Fibroblast of lung (primary cell): ENCODE measurements at places on chromosomes 11 and 22. TPM values are rescaled to one million over a fixed set of nuclear protein-coding genes. Genes with fewer than 3 reads are reported as not detected.
A peak's percentile ranks its signal among the peaks of the same experiment; 100 is the strongest.

DNA sequence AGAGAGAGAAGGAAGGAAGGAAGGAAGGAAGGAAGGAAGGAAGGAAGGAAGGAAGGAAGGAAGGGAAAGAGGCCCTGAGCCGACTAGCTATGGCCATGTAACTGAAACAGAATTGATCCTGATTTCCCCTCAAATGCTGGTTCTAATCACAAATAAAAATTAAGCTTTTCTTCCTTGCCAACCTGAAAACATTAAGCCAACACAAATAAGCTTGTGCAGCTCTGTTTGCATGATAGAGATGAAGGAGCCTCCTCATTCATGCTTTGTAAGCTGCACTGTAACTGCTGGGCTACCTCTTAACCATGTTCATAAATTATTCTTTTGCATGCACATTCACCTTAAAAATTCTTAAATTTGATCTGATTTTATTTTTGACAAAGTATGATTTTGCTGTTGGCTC lies 27.7 kb upstream of the APOL5 start:
- H3K4me1 ChIP-seq, result no peaks in the 10 kb centered on the region
- H3K4me3 ChIP-seq, result no peak overlapping the region
- no peaks in the 10 kb centered on the region for H3K36me3 ChIP-seq

DNA sequence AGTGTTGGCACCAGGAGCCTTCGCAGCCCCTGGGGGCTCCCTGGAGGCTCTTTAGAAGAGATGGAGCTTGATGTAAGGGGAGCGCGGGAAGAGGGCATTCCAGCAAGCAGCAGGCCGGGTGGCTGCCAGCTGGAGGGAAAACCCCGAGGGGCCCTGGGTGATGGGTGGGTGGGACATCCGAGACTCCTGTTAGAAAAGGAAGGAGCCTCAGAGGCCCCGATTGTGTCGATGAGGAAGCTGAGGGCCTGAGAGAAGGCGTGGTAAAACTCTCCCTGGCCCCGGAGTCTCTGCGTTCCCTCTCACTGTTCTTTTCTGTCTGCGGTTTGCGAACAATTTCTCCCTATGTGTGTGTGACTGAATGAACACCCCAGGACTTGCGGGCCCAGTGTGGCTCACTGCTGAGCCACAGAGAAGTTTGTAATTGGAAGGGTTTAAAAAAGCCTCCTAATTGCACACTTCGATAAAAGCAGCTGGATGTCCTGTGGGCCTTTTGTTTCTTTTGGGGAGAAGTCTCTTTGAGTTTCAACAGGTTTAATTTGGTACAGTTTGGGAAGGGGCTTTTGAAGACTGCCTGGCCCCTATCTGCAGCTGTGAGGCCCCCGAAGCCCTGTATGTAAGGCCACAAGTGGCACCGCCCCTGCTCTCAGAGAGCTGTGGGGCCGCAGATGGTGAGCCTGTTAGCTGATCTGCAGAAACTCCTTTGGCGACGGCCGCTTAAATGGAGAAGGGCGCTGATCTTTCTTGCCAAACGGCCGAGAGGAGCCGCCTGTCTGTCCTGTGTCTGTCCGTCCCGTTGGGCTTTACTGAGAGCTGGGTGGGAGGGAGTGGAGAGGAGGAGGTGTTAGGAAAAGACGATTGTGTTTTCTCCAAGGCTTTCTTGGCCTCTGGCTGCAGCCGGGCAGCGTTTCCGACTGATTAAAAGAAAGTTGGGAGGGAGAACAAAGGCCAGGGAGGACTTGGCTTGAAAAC lies 2.0 kb downstream of the FBLN1 start:
- H3K27me3 ChIP-seq, result no peaks in the 10 kb centered on the region
- peak; percentile 63 for DNase-seq
- H3K36me3 ChIP-seq, result no peaks in the 10 kb centered on the region
- H3K27ac ChIP-seq, result peak overlapping the region; percentile 31
- H3K4me3 ChIP-seq, result peak overlapping the region; percentile 65

The CLNS1A gene
- 130 and 166 TPM in 2 replicates for total RNA-seq

DNA sequence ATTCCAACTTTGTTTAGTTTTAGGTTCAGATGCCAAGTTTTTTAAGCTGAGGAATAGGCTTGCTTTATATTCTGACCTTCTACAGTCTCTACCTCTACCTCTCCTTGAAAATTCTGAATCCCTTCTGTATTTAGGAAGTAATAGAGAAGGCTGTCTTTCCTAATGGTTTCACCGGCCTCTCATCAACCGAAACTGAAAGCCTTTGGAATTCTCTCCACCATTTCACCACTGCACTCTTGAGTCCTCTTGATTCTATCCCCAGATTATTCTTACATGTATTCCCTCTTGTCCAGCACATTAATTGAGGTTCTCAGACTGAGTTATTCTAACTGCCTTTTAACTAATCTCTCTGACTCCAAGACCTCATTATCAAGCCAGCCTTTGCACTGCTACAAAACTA lies 67.7 kb upstream of the PICALM start:
- no peaks in the 10 kb centered on the region for H3K27me3 ChIP-seq
- no peak for DNase-seq
- no peak overlapping the region for H3K4me3 ChIP-seq
- no peaks in the 10 kb centered on the region for H3K4me1 ChIP-seq
- H3K36me3 ChIP-seq, result no peaks in the 10 kb centered on the region
- H3K27ac ChIP-seq, result no peak overlapping the region

GRCh38 chr11:122691549-122692150 lies 36.1 kb downstream of the UBASH3B start:
- no peaks in the 10 kb centered on the region for H3K36me3 ChIP-seq
- H3K27ac ChIP-seq, result peak overlapping the region; percentile 74
- H3K4me1 ChIP-seq, result peaks cover 7% of the 10 kb centered on the region
- no peak overlapping the region for H3K4me3 ChIP-seq
- no peaks in the 10 kb centered on the region for H3K27me3 ChIP-seq

DNA sequence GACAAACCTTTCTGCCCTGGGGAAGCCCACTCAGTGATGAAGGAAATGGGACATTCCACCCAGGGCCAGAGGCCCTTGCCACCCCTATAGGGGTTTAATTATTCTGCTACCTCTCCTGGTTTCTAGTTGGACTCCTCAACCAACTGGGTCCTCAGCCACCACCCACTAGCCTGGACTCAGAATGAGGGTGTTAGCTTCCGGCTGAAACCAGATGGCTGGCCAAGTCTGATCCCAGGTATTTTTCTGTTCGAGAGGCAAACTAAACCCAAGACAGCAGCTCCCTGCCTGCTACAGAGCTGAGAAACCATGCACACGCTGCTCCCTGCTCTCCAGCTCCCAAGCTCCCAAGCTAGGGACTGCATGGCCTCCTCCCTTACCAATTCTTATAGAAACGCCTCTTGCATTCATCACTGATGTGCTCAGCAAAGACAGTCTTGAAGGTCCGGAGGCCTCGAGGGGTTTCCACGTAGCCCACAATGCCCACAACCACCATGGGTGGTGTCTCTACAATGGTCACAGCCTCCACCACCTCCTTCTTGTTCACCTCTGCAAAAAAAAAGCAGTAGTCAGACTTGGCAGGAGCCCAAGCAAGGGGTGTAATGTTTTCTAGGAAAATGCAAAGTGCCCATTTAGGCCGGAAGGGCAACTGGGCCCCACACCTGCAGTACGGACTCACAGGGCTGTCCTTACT lies 2.2 kb downstream of the RPL3 start:
- H3K27ac ChIP-seq, result peak overlapping the region; percentile 90
- H3K4me3 ChIP-seq, result peak overlapping the region; percentile 70
- DNase-seq, result no peak
- peaks cover 13% of the 10 kb centered on the region for H3K4me1 ChIP-seq
- H3K36me3 ChIP-seq, result peaks cover 47% of the 10 kb centered on the region

DNA sequence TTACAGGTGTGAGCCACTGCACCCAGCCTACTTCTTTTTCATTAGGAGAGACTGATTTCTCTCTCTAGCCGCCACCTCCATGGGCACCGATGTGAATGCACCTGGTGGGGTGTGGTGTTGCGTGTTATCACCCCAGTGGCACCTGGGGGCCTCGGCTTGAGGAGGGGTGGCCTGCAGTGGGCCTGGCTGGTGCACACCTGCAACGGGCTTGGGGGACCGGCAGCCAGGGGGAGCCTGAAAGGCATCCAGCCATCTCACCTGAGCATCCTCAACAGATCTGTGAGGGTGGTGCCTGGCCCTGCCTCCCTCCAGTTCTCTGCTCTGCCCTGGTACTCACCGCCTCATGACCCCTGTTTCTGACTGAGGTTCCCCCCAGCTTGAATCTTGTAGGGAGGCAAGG lies 108.9 kb downstream of the ARHGAP8 start:
- H3K4me1 ChIP-seq, result no peaks in the 10 kb centered on the region
- H3K27ac ChIP-seq, result no peak overlapping the region
- no peak overlapping the region for H3K4me3 ChIP-seq
- DNase-seq, result no peak

DNA sequence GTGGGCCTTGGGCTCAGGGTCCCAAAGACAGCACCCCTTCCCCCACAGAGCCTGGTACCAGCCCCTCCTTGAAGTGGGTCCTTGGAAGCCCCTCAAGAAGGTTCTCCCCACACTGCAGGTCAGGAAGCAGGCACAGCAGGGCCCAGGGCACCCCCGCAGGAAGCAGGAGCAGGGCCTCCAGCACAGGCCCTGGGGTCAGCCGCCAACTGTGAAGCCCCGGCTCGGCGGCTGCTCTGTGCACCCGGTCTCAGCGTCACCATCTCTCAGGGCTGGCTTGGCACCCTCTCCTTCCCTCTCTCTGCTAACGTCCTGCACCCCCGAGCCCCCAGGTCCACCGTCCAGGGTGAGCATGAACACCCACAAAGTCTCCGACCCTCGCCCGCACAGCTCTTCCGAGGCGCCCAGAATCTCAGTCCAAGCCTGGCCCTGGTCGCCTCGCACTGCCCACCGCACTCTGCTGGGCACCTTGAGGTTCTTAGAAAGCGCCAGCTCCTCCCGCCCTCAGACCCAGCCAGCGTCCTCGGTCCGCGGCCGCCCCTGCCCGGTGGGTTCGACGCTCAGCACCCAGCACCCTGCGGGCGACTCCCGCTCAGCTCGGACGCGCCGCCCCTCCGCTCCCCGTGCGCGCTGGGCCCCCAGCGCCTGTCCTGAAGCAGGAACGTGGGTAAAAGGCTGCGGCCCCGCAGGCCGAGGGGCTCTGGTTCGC lies 1.4 kb upstream of the SIGIRR start:
- no peak overlapping the region for H3K4me3 ChIP-seq
- no peak for DNase-seq
- peaks cover 6% of the 10 kb centered on the region for H3K4me1 ChIP-seq
- no peak overlapping the region for H3K27ac ChIP-seq

- H3K36me3 ChIP-seq, result no peaks in the 10 kb centered on the region
- no peak overlapping the region for H3K4me3 ChIP-seq
- no peaks in the 10 kb centered on the region for H3K4me1 ChIP-seq
- no peaks in the 10 kb centered on the region for H3K27me3 ChIP-seq
- no peak overlapping the region for H3K27ac ChIP-seq
Observed at GRCh38 chr11:11142430-11142829, 210.6 kb downstream of the CSNK2A3 start.

- peak; percentile 80 for DNase-seq
- H3K27me3 ChIP-seq, result no peaks in the 10 kb centered on the region
- peaks cover 4% of the 10 kb centered on the region for H3K4me1 ChIP-seq
- no peaks in the 10 kb centered on the region for H3K36me3 ChIP-seq
Observed at GRCh38 chr22:45893516-45893915, 83.4 kb downstream of the WNT7B start.

GRCh38 chr22:48682504-48682903 lies 1145.2 kb downstream of the BRD1 start:
- DNase-seq, result no peak
- no peak overlapping the region for H3K4me3 ChIP-seq
- no peaks in the 10 kb centered on the region for H3K27me3 ChIP-seq

DNA sequence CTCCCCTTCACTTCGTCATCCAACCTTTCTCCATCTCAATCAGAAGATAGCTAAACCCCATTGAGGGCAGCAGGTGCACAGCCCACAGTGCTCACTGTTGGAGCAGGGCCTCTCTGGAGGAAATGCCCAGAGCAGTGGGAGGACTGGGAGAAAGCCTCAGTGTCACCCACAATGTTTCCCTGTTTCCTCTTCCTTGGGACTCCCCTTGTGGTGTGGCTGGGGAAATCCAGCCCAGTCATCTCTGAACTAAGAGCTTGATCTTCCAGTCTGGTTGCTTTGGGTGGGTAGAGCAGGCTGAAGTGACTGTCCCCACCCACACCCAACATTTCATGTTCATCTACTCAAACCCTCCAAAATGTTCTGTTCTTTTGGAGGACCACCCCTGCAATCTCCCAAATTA lies 29.8 kb upstream of the EED start:
- no peak for DNase-seq
- no peaks in the 10 kb centered on the region for H3K36me3 ChIP-seq
- H3K27me3 ChIP-seq, result no peaks in the 10 kb centered on the region
- no peak overlapping the region for H3K4me3 ChIP-seq

GRCh38 chr11:77151804-77152509 lies 23.9 kb downstream of the MYO7A start:
- H3K27me3 ChIP-seq, result no peaks in the 10 kb centered on the region
- H3K36me3 ChIP-seq, result no peaks in the 10 kb centered on the region
- DNase-seq, result peak; percentile 72

GRCh38 chr22:42202669-42203068 lies 67.8 kb downstream of the TCF20 start:
- H3K27me3 ChIP-seq, result no peaks in the 10 kb centered on the region
- no peaks in the 10 kb centered on the region for H3K4me1 ChIP-seq
- H3K36me3 ChIP-seq, result no peaks in the 10 kb centered on the region
- H3K27ac ChIP-seq, result no peak overlapping the region
- no peak overlapping the region for H3K4me3 ChIP-seq

GRCh38 chr11:29217901-29218300 lies 798.9 kb downstream of the KCNA4 start:
- no peak overlapping the region for H3K27ac ChIP-seq
- no peaks in the 10 kb centered on the region for H3K4me1 ChIP-seq
- no peak overlapping the region for H3K4me3 ChIP-seq
- DNase-seq, result no peak

DNA sequence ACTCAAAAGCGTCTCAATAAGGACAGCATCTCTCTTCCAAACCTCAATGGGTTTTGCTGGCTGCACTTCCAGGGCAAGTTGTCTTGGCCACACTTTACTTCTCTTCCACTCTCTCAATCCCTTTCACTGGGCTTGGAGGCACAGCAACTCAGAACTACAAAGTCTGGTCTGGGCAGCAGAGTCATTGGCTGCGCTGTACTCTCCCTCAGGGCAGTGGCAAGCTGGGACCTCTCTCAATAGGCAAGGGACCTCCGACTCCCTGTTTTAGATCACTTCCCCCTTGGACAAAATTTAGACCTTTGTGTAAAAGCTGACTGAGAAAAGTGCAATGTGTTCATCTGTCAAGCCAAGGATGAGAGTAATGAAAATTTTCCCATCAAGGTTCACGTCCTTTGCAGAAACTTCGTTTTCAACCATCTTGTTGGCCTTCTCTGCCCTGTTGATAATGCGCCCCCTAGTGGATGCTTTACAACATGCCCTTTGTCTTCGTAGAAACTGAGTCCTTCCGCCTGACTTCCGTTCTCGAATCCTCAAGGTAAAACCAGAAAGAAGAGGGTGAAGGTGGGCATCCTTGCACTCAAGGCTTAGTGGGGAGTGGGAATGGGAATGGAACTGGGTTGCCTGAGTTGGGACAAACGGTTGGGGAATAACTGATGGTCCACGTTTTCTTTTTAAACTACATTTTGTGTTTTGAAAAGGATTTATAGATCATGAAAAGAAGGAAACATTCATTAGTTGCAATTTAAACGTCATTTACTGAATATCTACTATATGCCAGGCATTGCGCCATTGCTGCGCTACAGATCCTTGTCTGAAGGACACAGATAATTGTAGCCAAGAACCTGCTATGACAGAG lies 99.1 kb downstream of the CD44 start:
- no peaks in the 10 kb centered on the region for H3K36me3 ChIP-seq
- DNase-seq, result peak; percentile 65
- no peak overlapping the region for H3K27ac ChIP-seq
- H3K27me3 ChIP-seq, result no peaks in the 10 kb centered on the region
